SW480 (cell line): ENCODE measurements at places on chromosomes 5 and 9.

GRCh38 chr9:15280647-15281046 is 26.4 kb downstream of the TTC39B start:
- DNase-seq = no peak

GRCh38 chr9:125380406-125380805 is 118.8 kb downstream of the GAPVD1 start:
- no peak for DNase-seq

DNA sequence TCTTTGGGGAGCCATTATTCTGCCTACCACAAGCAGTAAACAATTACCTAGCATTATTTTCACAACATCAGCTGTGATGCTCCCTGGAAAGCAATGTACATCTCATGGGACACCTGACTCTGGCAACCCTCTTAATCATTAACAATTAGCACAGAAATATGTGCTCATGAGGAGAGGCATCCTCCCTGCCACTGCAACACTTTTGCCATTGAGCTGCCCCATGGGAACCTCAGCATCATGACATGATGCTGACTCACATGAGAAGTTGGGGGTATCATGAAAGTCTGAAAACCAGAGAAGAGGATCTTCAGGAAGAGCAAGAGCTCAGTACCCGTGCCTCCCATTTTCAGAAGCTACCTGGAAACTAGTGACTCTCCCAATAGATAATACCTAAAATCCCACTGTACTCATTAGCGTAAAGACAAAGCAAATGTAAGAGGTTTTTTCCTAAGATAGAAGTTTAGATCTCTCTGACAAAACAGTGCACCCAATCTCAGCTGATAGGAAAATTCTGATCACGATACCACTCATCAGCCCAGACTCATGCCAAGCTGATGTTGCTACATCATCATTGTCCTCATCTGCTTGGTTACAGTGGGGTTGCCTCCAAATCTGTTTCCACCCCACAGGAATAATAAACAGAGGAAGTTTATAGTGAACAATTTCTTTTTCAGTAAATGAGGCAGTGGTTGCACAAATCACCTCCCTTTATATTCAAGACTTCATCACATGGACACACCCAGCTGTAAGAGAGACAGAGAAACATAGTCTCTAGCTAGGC is 244.5 kb downstream of the NR2F1-AS1 start:
- no peak for DNase-seq

DNA sequence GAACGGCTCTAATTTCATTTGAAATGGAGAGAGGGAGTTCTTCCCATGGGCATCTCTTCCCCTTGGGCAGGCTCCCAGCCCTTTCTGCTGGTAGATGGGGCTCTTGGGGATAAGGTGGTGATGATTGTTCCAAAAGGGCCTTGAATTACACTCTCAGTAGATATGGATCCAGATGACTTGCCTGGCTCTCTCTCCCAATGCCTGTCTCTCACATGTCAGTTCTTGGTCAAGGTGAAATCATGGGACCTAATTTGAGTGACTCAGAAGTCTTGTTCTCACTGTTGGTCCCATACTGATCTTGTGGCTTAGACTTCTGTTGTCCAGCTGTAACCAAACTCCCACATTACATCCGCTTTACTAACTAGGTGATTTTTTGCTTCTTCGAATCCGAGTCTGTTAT is 317.0 kb upstream of the RFX3 start:
- no peak for DNase-seq

DNA sequence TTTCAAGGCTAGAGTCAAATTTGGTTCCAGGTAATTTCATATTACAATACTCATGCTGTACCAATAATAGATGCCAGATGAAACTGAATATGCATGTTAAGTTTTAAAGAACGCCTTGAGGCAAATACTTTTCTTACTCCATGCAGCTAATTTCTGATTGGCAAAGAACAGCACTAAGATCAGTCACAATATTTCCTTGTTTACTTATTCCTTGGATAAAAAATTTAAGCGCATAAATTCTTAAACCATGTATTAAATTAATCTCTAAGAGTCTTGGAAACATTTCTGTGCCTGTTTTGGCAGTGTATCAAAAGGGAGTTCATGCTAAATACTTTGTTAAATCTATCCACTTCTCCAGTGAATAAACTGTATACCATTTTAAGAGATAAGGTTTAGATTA is 173.5 kb downstream of the SLC12A2 start:
- DNase-seq = no peak
